NCI-H446 treated with DMSO at 0.1 percent for 48 hours (cell line): ENCODE measurements at places on chromosomes 3 and 15.

- no peak for DNase-seq
These were observed 17.9 kb downstream of the TERC start for GRCh38 chr3:169746924-169747323.

- no peak for DNase-seq
These were observed 164.3 kb downstream of the NSMCE3 start for GRCh38 chr15:29105151-29105854.

- DNase-seq: no peak
These were observed 132.2 kb downstream of the KLF13 start for GRCh38 chr15:31458596-31459399.

DNA sequence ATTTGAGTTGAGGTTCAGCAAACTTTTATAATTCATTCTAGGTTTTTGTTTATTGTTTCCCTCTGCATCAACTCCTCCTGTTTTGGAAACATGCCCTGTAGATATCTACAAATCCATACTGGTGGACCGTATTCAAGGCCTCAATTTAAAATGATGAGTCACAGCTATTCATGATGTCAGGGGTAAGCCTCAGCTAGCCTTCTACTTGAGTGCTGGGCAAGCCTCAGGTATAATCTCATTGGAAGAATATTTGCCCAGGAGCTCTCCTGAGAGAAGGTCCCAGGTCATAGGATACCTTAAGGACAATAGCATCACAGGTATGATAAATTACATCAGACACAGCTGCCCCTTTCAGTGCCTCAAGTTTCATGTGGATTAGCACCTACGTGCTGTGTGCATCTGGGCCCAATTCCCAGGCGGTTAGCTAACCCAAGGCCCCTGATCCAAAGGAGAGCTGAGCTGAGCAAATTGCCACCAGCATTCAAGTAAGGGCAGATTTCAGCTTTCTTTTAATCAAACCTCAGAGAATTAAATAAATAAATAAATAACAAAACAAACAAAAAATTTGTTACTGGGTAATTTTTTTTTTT lies 87.5 kb downstream of the KCNMB2 start:
- peak; percentile 61 for DNase-seq
